ENCODE measurements at places on chromosomes 12 and 14.

DNA sequence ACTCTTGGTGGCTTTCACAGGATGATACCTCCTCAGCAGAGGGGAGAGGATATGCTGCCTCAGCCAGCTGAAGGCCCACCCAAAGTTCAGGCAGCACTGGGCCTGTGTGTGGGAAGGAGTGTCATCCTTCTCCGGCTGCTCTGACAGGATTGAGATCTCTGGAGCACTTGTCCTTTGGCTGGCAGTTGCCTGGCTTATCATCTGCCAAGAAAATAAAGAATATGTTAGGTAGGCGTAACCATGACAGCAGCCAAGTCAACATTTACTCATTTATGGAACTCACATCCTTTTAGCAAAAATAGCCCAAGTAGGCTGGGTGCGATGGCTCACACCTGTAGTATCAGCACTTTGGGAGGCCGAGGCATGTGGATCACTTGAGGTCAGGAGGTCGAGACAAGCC, 68.5 kb downstream of the PPFIBP1 start:
- no peak for DNase-seq

DNA sequence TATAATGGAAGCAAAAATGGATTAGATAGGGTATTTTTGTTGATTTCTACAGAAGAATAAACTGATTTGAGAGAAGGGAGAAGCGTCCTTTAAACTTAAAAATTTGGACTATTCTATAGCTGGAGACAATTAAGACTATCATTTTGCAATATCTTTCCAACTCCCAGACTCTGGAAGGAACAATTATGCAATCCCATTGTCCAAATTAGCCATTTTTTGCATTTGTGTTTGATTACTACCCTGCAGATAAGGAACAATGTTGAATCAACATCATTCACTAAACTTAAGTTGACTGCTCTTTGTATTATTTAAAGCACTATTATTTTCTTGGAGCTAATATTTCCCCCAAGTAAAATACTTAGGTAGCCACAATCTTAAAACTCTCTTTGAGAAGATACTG, 34.8 kb upstream of the SELPLG start:
- no peak for DNase-seq

GRCh38 chr14:94707494-94707893, 62.4 kb downstream of the GSC start:
- DNase-seq: no peak

GRCh38 chr14:44803239-44803905, 158.4 kb downstream of the KLHL28 start:
- no peak for DNase-seq

DNA sequence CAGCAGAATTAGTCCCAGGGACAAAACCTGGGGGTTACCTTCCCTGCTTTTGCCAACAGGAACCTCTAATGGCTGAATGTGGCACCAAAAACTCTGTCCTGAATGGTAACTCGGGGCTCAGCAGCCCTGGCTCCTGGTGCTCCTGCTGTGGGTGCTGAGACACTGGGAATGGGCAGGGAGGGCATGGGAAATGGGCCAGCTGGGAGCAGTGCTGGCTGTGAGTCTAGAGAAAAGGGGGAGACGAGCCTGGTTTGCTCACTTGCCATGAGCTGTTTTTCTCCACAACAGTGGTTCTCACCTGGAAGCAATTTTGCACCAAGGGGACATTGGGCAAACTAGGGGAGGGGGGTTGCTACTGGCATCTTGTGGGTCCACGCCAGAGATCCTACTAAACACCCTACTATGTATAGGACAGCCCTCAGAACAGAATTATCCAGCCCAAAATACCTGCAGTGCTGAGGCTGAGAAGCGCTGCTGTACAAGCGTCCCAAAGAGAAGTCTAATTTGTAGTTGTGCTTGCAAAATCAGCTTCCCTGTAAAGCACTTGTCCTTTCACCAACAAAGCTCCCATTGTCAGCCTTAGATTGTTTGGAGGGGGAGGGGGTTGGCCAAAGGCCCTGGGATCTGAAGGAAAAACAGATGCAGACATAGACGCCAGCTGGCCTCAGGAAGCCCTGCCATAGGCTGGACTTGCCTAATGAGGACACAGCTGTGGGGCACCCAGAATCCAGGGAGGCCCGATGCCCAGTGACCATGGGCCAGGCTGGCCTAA, 3.6 kb downstream of the LRRC74A start:
- no peak for DNase-seq

GRCh38 chr12:6233121-6233971, 33.1 kb downstream of the CD9 start:
- no peak for DNase-seq

DNA sequence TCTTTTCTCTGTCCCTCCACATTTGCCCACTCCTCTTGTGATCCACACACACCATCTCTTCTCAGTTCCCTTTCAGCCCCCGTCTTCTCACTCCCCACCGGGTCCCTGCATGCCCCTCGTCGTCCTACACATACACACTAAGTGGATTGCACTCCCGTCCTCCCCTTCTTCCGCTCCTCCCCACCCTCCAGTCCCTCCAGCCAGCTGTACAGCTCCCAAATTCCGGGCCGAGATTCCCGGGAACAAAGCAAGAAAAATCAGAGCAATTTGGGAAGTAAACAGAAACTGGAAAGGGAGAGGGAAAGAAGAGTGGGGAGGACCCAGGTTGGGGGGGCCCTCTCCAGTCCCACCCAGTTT, 282 bp upstream of the IGFBP6 start:
- no peak for DNase-seq

GRCh38 chr12:127690161-127690560, 576.8 kb upstream of the TMEM132C start:
- DNase-seq: no peak

- DNase-seq: no peak
Measured at GRCh38 chr12:12456637-12457036, 99.8 kb downstream of the BORCS5 start.

GRCh38 chr14:65949711-65950516, 536.3 kb upstream of the CCDC196 start:
- peak; percentile 16 for DNase-seq

GRCh38 chr12:93302331-93303229, 75.1 kb upstream of the NUDT4 start:
- DNase-seq: no peak
